ENCODE measurements at places on chromosomes 5 and 9. TPM values are rescaled to one million over a fixed set of nuclear protein-coding genes. Genes with fewer than 3 reads are reported as not detected.

DNA sequence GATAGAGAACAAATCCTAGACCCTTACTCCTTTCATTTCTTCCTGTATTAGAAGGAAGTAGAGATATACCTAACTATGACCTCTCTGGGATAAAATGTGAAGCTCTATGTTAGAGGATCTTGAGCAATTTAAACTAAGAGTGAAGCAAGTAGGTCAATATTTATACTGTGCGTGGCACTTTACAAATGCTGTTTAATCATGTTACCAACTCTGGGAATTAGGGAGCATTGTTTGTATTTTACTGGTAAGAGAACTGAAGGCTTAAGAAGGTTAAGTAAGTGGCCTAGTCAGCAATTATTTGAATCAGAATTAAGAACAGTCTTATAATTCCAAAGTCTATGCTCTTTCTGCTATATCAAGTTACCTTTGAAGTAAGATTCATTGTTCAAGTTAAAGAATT, 12.0 kb downstream of the TNC start:
- H3K36me3 ChIP-seq, result no peaks in the 10 kb centered on the region
- H3K27ac ChIP-seq, result no peak overlapping the region
- H3K4me3 ChIP-seq, result no peak overlapping the region
- no peaks in the 10 kb centered on the region for H3K27me3 ChIP-seq
- H3K4me1 ChIP-seq, result peaks cover 16% of the 10 kb centered on the region
- no peak for DNase-seq

The PCDHA8 gene
- not detected for total RNA-seq

The OR13C8 gene
- not detected for total RNA-seq

The SPATA31D1 gene
- total RNA-seq, result not detected

The PROB1 gene
- 2.9 TPM for total RNA-seq

- peaks cover 11% of the 10 kb centered on the region for H3K4me1 ChIP-seq
- no peak overlapping the region for H3K27ac ChIP-seq
- DNase-seq, result no peak
- no peak overlapping the region for H3K4me3 ChIP-seq
- no peaks in the 10 kb centered on the region for H3K36me3 ChIP-seq
These were observed 297.2 kb downstream of the DOCK8 start for GRCh38 chr9:511861-512260.

DNA sequence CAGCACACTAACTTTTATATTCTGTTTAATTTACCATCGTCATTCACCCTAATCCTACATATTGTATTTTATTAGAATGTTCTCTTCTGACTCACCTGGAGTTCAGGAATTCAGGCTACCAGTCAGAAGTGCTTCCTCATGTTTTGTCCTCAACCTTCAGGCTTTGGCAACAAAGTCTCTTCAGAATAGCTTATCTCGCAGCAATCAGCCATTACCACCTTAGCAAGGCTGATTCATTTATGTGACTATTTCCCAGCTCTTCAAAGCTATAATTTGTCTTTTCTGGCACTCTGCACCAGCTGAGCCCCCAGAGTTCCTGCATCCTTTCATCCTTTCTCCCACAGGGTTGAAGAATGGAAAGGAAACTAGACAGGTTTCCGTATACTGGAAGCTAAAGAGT, 365.5 kb upstream of the CDH18 start:
- no peak overlapping the region for H3K4me3 ChIP-seq
- H3K27ac ChIP-seq, result no peak overlapping the region
- H3K36me3 ChIP-seq, result no peaks in the 10 kb centered on the region
- H3K4me1 ChIP-seq, result no peaks in the 10 kb centered on the region

DNA sequence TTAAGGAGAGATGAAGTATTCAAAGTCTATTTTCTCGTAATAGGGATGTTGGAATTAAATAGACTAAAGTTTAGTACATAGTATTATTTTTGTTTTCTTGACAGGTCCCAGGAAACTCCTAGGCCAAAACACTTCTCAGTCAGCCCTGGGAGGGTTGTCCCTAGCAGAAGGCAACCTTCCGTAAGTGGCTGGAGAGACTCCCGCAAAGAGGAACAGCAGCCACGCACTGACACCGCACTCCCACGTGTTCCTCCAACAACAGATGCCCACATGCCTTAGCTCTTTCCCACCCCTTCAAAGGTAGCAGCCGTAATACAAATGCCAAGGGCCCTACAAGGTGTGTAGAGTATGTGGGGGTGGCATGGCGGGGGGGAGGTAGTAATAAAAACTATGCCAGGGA, 28.4 kb downstream of the PCDHGC5 start:
- H3K36me3 ChIP-seq, result no peaks in the 10 kb centered on the region
- H3K4me3 ChIP-seq, result no peak overlapping the region
- H3K4me1 ChIP-seq, result no peaks in the 10 kb centered on the region

The IFNA2 gene
- total RNA-seq, result not detected

- no peaks in the 10 kb centered on the region for H3K27me3 ChIP-seq
- no peak overlapping the region for H3K4me3 ChIP-seq
- DNase-seq, result peak; percentile 43
- H3K27ac ChIP-seq, result no peak overlapping the region
These were observed 106.7 kb downstream of the SMIM15 start for GRCh38 chr5:61055434-61056006.

DNA sequence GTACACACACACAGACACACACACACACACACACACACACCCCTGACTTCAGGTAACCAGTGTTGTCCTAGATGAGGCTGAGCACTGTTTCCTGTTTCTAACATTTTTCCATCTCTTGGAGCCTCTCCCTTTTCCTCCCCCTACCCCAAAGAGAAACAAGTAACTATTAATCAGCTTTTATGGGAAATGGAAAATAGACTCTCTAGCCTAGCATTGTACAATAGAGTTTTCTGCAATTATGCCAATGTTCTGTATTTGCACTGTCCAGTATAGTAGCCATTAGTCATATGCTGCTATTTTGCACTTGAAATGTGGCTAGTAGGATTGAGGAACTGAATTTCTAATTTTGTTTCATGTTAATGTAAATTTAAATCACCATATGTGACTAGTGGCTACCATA, 33.1 kb downstream of the RAB3C start:
- H3K4me1 ChIP-seq, result no peaks in the 10 kb centered on the region
- DNase-seq, result no peak
- H3K27ac ChIP-seq, result no peak overlapping the region
- no peak overlapping the region for H3K4me3 ChIP-seq
- no peaks in the 10 kb centered on the region for H3K36me3 ChIP-seq

- H3K27ac ChIP-seq, result no peak overlapping the region
- no peaks in the 10 kb centered on the region for H3K36me3 ChIP-seq
- H3K4me3 ChIP-seq, result no peak overlapping the region
- DNase-seq, result no peak
- no peaks in the 10 kb centered on the region for H3K27me3 ChIP-seq
- H3K4me1 ChIP-seq, result peaks cover 13% of the 10 kb centered on the region
These were observed 95.2 kb downstream of the APTX start for GRCh38 chr9:32906213-32906612.

GRCh38 chr5:15283076-15283475, 216.9 kb upstream of the FBXL7 start:
- H3K27ac ChIP-seq, result no peak overlapping the region
- no peaks in the 10 kb centered on the region for H3K36me3 ChIP-seq
- H3K4me3 ChIP-seq, result no peak overlapping the region

GRCh38 chr5:8769631-8770030, 776.2 kb downstream of the SEMA5A start:
- H3K36me3 ChIP-seq, result no peaks in the 10 kb centered on the region
- no peaks in the 10 kb centered on the region for H3K4me1 ChIP-seq
- no peaks in the 10 kb centered on the region for H3K27me3 ChIP-seq
- no peak for DNase-seq

The RNF208 gene
- total RNA-seq, result 6.3 TPM

The PCDHGA6 gene
- 0.49 TPM for total RNA-seq

DNA sequence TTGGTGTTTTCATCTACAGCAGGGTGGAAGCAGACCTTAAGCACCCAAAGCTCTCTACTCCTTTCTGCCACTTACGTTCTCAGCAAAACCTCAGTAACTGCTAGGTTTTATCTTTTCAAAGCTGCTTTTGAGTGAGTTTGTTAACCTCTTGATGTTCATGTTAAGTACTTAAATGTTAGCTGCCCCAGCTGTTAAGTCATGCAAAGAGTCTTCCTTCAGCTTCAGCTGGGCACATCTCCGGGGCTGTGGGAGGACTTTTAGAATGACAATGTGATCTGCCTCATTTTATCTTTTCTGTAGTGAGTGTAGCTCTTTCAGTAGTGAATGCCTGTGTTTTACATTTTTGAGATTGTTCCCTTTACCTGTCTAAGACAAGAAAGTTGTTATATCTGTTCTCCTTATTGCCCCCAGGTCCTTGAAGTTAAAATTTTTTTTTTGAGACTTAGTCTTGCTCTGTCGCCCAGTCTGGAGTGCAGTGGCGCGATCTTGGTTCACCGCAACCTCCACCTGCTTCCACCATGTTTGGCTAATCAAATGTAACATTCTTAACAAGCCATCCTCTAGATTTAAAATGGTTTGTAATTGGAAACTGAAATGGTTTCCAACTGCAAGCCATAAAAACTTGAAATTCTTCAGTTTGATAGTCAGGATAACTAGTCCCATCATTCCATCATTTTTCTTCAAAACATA, 19.6 kb downstream of the KDM4C start:
- no peaks in the 10 kb centered on the region for H3K36me3 ChIP-seq
- H3K27ac ChIP-seq, result peak overlapping the region; percentile 42

The RNF14 gene
- total RNA-seq, result 35.1 TPM

GRCh38 chr5:41820150-41820549, 50.1 kb downstream of the OXCT1 start:
- H3K4me1 ChIP-seq, result no peaks in the 10 kb centered on the region
- no peak overlapping the region for H3K4me3 ChIP-seq
- H3K27ac ChIP-seq, result no peak overlapping the region
- no peaks in the 10 kb centered on the region for H3K36me3 ChIP-seq
- no peak for DNase-seq

DNA sequence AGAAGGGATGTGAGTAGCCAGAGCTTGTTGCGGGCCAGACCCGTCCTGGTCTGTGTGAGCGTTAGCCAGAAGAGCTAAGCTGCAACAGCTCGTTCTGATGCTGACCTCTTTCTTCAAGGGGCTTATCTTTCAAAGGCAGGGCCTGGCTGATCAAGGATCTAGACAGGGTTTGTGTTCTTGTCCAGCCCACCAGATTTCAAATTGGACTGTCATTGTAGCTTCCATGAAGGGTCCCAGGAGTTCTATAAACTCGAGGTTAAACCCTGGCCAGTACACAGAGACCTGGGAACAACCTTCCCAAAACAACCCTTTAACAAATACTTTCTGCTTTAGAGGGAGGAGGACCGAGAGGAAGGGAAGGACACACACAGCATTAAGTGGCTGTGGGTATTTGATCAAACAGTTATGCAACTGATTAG, 153.0 kb upstream of the TUT7 start:
- H3K27ac ChIP-seq, result no peak overlapping the region
- H3K27me3 ChIP-seq, result no peaks in the 10 kb centered on the region

GRCh38 chr5:65076251-65076869, 307.6 kb downstream of the CWC27 start:
- peak; percentile 61 for DNase-seq
- no peak overlapping the region for H3K27ac ChIP-seq
- peaks cover 1% of the 10 kb centered on the region for H3K27me3 ChIP-seq
- peaks cover 7% of the 10 kb centered on the region for H3K4me1 ChIP-seq
- H3K4me3 ChIP-seq, result no peak overlapping the region
